ENCODE measurements at places on chromosomes 2 and 18.

- DNase-seq: no peak
Observed at GRCh38 chr2:69298261-69298660, 88.8 kb downstream of the GFPT1 start.

- no peak for DNase-seq
Observed at GRCh38 chr18:433960-434359, 66.5 kb downstream of the COLEC12 start.

DNA sequence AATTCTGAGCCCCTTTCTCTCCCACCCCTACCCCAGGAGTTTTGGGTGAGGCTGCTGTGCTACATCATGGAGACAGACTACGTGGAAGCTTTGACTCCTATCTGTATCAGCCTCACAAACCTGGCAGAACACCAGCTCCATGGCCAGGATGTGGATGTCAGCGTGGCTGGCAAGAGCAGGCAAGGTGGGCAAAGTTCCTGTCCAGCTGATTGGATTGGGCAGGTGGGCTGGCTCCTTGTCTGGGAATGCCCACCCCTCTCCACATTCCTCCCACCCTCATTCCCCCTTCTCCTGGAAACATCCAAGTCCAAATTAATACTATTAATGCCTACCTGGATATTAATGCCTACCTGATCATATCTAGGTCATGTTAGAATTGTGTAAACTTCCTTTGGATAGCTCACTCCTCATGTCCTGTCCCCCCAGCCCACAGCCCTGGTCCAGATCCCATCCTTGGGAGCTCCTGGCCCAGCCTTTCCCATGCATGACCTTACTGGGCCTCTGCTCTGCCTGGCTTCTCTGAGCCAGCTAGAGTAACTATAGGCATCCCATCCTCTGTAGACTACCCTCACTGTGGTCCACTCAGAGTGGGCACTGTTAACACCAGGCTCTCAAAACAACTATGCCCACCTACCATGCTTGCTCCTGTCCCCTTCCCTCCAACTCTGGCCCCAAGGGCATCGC lies 24.1 kb downstream of the MROH2A start:
- DNase-seq: no peak

GRCh38 chr18:36335476-36336279 lies 38.2 kb downstream of the FHOD3 start:
- no peak for DNase-seq

GRCh38 chr2:202339071-202339870 lies 36.9 kb upstream of the BMPR2 start:
- DNase-seq: no peak

- DNase-seq: no peak
Observed at GRCh38 chr2:150459281-150459680, 28.2 kb downstream of the RND3 start.

GRCh38 chr2:85397925-85398331 lies 12.2 kb downstream of the CAPG start:
- DNase-seq: no peak

DNA sequence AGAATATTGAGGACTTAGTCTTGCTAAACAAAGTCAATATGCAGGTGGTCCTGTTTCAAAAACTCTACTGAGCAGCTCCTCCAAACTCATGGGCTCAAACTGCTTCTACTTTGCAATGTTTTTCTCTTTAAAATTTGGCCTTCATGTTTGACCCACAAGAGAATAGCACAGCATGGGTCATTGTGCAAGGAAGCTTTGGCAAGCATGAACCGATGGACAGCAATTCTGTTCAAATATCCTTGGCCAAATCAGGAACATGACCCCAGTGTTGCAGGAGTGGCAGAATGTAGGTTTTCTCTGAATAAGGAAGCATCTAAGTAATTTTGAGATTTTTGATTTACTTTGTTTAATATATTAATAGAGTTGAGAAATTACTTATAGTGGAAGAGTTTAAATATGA lies 477.9 kb downstream of the KCNJ3 start:
- no peak for DNase-seq

GRCh38 chr2:72932045-72932740 lies 14.9 kb downstream of the EMX1 start:
- DNase-seq: no peak

GRCh38 chr2:25664183-25664964 lies 9.0 kb downstream of the DTNB start:
- DNase-seq: peak; percentile 33

- DNase-seq: peak; percentile 51
Observed at GRCh38 chr18:36284671-36285295, 12.7 kb upstream of the FHOD3 start.

- DNase-seq: no peak
Observed at GRCh38 chr2:12381543-12382325, 335.0 kb upstream of the TRIB2 start.

DNA sequence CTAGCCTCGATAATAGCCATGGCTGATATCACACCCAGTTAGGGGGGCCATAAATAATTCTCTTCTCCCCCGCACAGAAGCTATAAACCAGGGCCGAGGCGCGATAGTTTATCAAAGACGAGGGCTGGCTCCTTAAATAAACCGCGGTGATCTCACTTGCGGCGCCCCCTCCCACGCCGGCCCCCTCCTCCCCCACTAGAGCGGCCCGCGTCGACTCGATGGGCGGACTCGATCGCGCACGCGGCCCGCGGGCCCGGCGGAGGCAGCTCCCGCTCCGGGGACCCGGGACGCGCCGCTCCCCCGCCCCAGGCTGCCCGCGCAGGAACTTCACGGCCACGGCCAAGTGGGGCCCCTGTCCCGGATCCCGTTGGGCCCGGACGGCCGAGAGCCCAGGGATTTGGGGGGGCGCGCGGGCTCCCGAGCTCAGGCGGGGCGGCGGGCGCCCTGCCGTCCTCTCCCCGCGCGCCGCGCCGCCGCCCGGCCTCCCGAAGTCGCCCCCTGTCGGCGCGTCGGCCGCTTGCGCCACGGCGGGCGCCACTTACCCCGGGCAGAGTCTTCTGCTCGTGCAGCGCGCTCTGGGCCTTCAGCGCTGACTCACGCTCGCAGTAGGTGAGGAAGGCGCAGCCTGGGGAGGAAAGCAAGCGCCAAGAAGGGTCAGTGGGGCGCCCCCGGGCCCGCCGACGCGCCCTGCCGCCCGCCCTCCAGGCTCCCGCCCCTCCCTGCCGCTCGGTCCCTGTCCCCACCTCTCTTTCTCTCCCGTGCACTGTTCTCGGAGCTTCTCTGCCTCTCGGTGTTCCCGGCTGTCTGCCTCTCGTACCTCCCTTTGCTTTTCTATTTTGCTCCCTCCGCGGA lies 80.4 kb downstream of the CELF4 start:
- peak; percentile 68 for DNase-seq

DNA sequence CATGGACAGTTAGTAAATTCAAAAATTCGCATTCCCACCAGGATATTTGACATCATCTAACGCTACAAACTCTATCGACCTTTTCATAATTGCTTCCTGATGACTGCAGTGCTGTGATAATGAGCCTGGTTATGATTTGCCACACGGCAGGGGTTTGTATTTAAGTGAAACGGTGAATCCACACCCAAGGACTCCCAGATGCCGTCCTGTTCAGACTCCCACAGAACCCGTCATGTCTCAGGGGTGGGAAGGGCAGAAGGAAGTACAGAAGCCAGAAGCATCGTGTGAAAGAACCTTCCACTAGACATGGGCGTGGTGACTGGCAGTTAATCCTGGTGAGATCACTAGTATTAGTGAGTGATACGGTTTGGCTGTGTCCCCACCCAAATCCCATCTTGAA lies 91.2 kb upstream of the TMEM18 start:
- DNase-seq: no peak

GRCh38 chr2:228131833-228132232 lies 49.7 kb downstream of the SPHKAP start:
- DNase-seq: no peak

DNA sequence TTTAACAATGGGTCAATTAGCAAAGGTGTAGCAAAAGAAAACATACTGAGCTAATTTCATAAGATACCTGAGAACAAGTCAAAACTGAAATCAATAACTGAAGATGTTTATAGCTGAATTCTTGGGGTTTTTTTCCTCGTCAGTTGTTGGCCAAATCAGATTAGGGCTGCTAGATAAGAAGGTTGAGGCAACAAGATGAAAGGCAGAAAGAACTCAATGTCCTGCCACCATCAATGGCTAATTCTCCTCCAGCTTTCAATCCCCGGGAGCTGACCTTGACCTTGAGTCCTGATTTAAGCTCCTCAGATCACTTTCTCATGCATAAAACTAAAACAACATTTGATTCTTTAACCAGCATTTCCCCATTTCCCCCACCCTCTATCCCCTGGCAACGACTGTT lies 61.8 kb downstream of the MREG start:
- DNase-seq: no peak

DNA sequence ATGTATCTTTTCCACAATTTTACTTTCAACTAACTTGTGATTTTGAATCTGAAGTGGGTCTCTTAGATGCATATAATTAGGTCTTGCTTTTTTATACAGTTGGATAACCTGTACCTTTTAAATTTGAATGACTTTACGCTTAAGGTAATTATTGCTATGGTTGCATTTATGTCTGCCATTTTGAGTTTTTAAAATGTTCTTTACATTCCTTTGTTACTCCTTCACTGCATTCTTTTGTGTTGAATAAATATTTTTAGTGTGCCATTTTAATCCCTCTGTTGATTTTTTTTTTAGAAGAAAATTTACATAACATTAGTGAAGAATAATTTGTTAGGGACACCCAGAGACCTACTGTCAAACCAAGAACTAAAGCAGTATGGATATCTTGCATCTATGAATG lies 65.3 kb downstream of the BIRC6 start:
- no peak for DNase-seq

- DNase-seq: no peak
Observed at GRCh38 chr2:156196031-156196430, 136.5 kb downstream of the NR4A2 start.

- DNase-seq: no peak
Observed at GRCh38 chr18:51890762-51891161, 449.2 kb upstream of the DCC start.

GRCh38 chr2:33317369-33318007 lies 159.0 kb upstream of the RASGRP3 start:
- DNase-seq: no peak

GRCh38 chr18:75782204-75782603 lies 354.7 kb upstream of the SMIM21 start:
- no peak for DNase-seq

DNA sequence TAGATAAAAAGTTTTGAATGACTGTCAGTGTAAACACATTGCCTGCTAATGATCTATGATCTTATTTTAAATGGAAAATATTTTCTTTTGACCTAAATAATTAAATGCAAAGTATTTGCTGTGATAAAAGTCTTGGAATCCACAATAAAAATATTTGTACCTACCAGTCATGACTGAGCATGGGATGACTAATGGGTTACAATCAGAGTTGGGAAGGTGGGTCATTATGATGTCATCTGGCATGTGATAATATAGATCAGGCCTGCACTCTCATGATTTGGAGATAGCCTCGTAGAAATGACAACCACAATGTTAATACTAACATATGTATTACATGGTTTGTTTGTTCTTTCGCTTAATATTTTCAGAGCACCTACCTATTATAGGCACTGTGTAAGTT lies 848.8 kb upstream of the KLHL29 start:
- no peak for DNase-seq

GRCh38 chr2:20071397-20072383 lies 20.3 kb upstream of the LAPTM4A start:
- DNase-seq: no peak

GRCh38 chr2:113156278-113157117 lies 17.3 kb upstream of the PSD4 start:
- DNase-seq: no peak

DNA sequence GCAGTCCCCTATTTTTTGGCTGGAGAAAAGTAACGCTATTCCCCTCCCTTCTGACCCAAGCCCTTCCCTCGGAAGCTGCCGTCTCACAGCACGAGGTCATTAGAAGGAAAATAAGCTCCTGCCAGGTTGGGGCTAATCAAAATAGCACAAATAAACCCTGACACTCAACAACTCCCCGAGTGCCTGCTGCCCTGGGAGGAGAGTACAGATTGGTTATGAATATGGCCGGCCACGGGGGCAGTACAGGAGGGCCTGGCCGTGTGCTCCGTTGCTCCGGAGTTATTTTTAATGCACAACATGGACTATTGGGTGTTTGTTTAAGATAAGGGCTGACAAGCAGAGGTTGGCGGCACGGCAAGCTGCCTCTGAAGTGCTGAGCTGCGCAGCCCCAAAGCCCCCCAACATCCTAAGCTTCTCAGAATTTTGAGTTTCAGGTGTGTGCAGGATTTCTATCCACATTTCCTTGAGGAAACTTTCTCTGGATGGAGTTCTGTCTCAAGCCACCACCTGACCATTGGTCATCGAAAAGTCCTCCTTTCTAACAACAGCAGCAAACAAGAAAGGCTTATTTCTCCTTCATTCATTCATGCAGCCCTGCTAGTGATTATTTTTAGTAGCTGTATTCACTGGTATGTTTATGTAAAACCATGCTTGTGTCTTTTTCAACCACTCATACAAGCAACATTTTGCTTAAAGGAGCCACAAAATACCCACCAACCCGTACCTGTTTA lies 58.7 kb downstream of the PAX3 start:
- no peak for DNase-seq

DNA sequence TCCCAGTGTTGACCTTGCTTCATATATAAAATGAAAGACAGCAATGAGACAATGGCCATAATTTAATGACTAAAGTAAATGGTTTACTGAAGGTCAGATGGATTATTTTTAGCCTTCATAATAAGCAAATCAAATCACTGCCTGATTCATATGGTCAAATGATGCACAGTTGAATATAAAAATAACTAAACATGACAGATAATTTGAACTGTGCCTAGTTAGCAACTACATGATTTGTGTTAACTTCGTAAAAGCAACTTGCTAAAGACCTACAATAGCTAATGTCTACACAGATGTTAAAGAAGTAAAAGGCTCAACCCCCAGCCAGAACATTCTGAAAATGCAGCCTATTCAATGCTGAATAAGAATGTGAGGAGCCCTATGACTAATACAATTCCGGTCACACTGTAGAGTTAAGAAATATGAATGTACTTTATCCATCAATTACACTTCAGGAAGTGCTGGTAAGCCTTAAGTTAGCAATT lies 590.8 kb upstream of the CDH2 start:
- DNase-seq: no peak

DNA sequence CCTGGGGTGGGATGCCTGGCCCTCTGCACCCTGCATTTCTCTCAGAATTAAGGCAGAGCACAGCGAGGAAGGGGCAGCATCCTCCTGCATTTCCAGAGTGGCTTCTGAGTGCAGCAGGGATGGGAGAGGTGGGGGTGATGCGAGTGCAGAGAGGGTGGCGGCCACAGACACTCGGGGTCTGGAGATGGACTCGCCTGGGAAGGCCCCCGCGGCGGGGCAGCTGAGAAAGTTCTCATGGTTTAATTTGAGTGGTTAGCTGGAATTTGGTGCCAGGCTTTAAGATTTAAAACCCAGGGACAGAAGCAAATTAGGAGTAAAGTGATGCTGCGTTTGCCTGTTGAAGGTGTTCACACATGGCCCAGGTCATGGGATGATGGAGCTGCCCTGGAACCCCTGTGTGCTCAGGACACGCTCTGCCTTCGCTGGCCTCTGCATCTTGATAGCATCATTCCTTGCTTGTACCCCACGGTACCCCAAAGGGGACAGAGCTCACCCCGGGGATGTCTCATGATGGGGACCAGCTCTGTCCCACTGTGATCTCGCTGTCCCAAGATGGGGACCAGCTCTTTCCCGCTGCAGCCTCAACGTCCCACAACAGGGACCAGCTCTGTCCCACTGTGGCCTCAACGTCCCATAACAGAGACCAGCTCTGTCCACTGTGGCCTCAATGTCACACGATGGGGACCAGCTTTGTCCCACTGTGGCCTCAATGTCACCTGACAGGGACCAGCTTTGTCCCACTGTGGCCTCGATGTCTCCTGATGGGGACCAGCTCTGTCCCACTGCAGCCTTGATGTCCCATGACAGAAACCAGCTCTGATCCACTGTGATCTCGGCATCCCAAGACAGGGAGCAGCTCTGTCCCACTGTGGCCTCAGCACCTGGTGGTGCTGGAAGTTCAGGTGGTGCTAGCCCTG lies 27.5 kb downstream of the TMEM18 start:
- DNase-seq: no peak
